Esophagus squamous epithelium (tissue), 5 donors: ENCODE measurements at places on chromosomes 1 and 21. TPM values are rescaled to one million over a fixed set of nuclear protein-coding genes. Genes with fewer than 3 reads are reported as not detected.

Gene BSND
- total RNA-seq, result not detected

DNA sequence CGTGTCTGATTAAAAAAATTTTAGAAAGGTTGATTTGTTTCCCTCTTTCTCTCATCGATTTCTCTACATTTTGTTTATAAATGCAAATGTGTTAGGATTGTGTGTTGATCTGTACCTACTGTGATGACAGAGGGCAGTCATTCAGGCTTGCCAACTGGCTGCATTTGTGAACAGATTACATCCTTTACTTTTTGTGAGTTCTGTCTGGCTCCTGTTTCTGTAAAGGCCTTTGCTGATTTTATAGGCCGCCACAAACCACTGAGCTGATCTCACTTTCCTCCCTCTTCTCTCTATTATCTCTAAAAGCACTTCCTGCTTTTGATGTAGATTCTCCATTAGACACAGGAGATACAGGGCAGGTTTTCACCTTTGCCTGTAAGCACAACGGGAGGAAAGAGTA lies 106.8 kb downstream of the ESRRG start:
- DNase-seq, result no peak

Gene CRYAA
- not detected for total RNA-seq

DNA sequence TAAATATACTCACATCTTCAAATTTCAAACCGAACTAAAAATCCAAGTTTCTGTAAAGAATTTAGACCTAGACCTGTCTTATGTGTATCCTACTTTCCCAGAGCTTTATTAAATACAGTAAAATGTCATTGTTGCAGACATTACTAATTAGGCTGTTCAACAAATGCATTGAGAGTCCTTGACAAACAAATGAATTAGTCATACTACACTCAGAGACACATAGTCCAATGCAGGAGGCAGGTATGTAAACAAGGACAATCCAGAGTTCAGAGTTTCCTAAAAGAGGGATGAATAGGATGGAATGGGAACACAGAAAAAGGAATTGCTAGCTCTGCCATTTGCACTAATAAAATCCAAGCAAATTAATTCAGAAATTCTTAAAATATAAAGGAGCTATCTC lies 1.6 kb upstream of the EGLN1 start:
- DNase-seq, result no peak

DNA sequence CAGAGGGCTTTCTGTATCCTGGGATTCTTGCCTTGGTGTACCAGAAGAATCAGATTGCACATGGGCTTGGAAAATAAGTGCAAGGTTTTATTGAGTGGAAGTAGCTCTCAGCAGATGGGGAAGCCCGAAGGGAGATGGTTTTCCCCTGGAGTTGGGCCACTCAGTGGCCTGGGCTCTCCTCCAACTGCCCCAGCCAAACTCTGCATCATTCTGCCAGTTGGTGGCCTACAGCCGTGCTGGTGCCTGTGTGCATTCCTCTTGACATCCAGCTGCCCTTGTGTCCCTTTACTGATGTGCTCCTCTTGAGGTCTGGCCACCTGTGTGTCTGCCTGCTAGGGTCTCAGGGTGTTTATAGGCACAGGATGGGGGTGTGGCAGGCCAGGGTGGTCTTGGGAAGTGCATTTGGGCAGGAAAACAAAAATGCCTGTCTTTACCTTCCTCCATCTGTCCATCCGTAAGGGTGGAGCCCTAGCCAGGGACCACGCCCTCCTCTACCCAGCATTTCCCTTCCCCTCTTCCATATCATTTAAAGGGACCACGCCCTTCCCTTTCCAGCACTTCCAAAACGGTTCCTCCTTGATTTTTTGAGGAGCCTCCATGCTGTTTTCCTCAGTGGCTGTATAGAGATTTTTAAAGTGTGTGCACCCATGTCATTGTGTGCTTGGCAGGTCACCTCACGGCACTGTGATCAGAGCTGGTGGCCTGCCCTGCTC lies 18.9 kb downstream of the SNAP47 start:
- no peak for DNase-seq

Gene RHBDL2
- 11.6 TPM for total RNA-seq

GRCh38 chr1:223189903-223190724 lies 47.1 kb upstream of the TLR5 start:
- no peak for DNase-seq

DNA sequence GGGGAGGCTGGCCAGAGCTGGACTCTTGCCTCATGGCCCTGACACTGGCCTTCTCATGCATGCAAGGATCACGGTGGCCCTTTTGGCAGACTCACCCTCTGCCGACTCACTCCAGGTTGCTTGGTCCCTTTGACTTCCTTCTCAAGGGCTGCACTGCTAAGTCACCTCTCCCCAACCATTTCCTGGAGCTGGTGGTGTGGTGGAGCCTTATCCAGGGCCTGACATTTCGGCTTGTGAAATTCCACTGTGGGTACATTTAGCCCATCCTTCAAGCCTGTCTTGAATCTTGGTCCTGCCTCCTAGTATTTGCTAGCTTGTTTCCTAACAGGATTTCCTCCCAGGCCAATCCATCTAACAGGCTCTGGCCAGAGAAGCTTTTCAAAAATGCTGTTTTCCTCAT lies 52.6 kb upstream of the JUN start:
- DNase-seq, result no peak

Gene HRNR
- 0.18 TPM for total RNA-seq

Gene PAPPA2
- total RNA-seq, result not detected
